ENCODE measurements at places on chromosomes 2 and 18. TPM values are rescaled to one million over a fixed set of nuclear protein-coding genes. Genes with fewer than 3 reads are reported as not detected.
A peak's percentile ranks its signal among the peaks of the same experiment; 100 is the strongest.

- peak; percentile 48 for ATAC-seq
These were observed at the start of gene FNDC4 for GRCh38 chr2:27494944-27495554. FNDC4 (minus strand) TSS chr2:27495200; CDS start chr2:27494679, 521 bp downstream.

- no peak for ATAC-seq
These were observed 215.3 kb downstream of the RNF152 start for GRCh38 chr18:61677435-61677970.

DNA sequence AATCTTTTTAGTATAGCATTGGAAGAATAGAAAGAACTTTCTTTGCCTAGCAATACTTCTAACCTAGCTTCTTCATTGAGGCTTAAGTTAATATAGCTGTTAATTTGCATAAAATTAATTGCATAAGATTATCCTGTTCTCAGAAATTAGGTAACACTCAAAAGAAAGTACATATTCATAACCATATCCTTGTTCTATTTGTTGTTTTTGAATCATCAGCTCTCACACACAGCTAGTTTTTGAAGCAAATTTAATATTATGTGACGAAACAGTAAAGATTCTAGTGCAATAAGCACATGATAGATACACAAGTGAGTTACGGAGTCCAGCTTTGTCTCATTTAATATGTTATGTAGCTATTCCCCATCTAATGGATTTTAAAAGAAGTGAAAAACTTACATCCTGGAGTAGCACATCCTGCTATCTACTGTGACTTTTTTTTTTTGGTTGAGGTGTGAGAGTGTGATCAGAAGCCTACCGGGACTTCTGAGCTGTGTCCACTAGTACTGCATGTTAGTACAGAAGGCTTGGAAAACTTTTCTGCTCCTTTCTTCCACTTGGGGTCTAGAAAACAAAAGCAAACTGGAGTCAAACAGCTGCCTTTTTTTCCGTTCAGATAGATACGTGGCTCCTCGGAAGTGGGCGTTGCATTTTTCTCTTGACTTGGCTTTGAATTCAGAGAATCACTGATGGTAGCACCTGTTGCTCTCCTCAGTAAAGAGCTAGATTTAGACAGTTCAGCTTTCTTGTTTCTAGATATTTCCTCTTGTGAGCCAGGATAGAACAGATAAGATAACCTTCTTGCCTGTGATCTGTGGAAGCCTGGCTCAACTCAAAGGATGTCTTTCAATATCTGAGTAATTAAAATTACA is 27.2 kb downstream of the KDM3A start:
- ATAC-seq: no peak

DNA sequence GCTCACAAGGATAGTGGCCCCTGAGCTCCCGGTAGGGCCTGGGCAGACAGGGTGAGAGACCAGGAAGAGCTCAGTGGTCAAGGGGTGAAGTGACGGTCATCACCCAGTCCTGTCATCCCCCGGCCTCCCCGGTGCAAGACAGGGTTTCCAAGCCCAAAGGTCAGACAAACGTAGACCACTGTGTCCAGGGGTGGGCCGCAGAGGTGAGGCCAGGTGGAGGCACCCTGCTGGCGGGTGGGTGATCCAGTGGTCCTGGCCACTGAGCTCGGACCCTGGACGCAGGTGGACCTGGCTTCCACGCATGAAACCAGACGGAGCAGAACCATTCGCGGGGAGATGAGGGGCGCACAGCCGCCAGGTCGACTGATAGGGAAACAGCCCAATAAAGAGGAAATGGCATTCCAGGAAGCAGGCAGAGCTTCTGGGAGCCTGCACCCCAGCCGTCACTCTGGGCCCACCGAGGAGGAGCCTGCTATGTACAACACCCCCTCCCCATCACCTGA is 14.4 kb upstream of the SNED1 start:
- no peak for ATAC-seq

DNA sequence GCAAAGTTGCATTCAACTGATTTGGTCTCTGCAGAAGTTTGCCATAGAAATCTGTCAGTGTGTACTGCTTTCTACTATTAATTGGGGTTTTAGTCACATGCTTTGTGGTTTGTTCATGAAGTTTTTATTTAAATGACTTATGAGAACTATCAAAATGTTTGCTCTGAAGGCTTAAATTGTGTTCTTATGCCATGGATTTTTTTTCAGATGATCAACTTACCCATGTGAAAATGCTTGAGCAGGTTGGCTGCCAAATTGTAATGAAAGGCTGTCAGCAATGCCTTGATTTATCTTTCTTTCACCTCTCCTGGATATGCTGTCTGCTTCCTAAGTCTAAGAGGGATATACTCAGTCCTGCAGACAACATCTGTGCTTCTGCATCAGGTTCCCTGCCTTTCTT is 50.7 kb downstream of the FMNL2 start:
- ATAC-seq: no peak

DNA sequence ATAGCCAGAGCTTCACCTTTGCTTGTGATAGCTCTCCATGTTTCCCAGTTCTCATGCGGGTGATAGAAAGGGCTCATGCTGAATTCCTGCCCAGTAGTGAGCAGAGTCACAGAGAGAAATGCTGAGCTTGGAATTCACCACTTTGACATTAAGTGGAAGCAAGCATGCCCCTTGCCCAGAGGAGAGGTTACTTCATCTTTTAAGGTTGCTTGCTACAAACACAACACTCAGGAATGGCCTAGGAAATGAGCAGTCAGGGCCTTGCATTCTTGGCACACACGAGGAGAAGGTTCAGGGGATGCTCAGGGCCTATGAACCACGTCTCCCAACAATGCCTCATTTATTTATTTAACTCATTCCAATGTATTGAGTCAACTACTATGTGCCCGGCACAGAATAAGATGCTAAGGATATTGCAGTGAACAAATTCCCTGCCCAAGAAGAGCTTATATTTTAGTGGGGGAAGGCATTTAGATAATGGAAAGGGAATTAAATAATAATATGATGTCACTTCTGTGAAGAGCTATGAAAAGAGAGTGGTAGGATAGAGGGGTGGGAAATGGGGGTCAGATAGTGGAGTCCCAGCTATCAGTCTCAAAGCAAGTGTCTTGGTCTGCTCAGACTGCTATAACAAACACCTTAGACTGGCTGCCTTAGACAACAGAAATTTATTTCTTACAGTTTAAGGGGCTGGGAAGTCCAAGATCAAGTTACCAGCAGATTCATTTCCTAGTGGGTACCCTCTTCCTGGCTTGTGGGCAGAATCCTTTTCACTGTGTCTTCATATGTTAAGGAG is 42.1 kb downstream of the DDX18 start:
- no peak for ATAC-seq

- peak; percentile 82 for ATAC-seq
These were observed 71.9 kb downstream of the UXS1 start for GRCh38 chr2:106122157-106122556.

DNA sequence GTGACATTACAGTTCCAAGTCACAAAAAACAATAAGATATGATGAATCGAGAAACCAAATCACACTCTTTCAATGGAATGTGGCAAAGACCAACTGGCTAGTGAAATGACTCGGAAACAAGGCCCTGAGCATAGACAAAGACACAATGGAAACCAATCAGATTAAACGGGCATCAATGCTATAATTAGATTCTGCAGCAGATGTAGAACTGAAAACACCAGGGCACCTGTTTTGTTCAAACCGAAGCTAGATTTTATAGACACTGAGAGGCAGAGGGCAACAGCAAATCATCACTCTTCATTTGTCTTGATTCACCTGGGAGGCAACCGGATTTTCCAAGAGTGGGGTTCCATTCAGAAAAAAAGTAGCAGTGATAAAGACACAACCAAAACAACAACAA is 92.8 kb upstream of the BARD1 start:
- no peak for ATAC-seq

KCNIP3 gene
- 0.96 TPM for total RNA-seq

TANC1 gene
- 23.8 TPM for total RNA-seq

ICA1L gene
- total RNA-seq: 1.5 TPM

EVA1A gene
- 0.56 TPM for total RNA-seq

OR6B2 gene
- total RNA-seq: not detected

All from esophagus mucosa (tissue), 1 donor.